ENCODE measurements at places on chromosomes 3 and 15.

DNA sequence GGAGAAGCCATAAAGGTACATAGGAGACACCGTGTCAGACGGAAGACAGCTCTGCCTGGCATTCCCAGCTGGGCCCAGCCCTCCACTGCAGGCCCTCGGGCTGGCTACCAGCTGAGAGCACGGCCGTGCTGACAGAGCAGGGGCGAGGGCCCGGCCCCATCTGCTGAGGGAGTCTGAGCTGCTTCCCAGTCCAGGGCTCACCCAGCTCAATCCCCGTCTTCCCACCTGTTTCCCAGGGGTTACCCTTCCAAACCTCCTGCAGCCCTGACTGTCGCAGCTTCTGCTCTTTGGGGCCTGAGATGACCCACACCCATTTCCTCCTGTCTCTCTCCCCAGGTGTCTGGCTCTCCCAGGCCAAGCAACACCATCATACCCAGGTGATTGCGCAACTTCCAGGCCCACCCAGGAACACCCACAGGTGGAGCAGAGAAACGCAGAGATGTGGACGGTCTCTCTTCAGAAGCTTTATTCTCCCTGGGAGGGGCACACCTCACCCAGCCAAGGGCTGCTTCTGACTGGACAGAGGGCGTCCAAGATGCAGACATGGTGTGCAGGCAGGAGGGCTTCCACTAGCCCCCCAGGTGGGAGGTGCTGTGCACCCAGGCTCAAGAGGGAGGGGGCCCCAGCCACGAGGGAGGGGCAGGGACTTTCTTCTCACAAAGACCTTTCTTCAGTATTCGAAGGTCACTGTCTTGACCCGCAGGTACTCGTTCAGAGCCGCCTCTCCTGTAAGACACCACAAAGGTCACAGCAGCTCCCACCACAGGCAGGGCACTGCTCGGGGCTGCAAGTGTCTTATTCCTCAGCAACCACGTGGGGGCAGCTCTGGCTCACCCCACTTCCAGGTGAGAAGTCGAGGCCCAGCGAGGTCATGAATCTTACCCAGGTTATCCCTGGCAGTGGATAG, 19.4 kb upstream of the SLC41A3 start:
- peak; percentile 28 for DNase-seq

DNA sequence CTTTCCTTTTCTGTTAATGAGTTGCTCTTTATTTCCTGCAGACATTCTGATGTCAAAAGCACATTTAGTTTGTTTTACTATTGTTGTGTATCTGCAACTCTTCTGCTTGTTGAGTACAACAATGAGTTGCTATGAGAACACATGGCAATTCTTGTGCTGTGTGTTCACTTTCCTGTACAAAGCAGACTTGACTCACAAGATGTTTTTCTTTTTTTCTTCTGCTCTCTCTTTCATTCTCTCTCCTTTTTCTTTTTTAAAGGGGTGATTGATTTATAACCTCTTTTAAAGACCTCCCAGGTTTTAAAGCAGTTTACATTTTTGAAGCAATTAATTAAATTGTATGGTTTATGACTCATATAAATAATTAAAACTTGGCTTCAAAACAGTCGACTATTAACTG, 31.6 kb upstream of the ABHD10 start:
- DNase-seq = no peak

GRCh38 chr3:141844108-141844507, 32.3 kb upstream of the ATP1B3 start:
- DNase-seq = no peak

DNA sequence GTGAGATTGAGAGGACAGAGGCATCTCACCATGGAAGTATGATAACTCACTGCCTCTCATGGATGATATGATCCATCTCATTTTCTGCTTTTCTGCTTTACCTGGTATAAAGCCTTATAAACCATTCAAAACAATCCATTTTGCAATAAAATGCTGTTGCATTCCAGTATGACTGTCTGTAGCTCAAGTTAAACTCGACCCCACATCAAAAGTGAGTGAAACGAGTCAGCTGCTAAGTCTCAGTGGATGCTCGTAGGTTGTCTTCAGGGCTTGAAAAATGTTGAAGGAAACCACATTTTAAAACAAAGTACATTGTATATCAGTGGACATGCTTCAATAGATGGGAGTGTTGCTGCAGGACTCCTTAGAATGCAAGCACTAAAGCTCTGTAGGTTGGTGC, 839.0 kb downstream of the TUSC7 start:
- no peak for DNase-seq

DNA sequence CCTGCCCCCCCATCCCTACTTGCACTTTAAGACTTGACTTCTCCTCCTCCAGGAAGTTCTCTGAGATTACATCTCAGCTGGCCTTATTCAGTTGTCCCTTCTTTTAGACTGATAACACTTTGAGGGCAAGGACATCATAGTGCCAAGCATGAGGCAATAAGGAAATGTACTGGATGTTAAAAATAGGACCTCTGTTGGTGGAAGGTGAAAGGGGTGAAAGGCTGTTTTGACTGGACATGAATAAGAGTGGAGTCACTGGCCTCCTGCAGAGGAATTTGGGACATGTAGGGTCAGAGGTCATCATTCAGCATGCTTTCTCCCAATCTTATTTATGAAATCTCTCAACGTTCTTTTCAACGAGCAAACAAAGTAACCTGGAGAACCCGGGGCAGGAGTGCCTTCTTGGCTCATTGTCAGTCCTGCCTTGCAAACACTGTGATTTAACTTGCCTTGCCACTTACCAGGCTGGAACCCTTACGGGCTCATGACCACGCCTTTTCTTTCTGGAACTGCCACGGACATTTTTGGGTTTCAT, 38.6 kb downstream of the TRIM71 start:
- no peak for DNase-seq

- DNase-seq = no peak
These were observed 146.1 kb downstream of the SUCNR1 start for GRCh38 chr3:152019508-152019907.

- DNase-seq = no peak
These were observed 80.3 kb downstream of the SMARCC1 start for GRCh38 chr3:47701388-47701787.

GRCh38 chr15:82571722-82572222, 31.5 kb upstream of the RPS17 start:
- peak; percentile 68 for DNase-seq

GRCh38 chr15:48149858-48150257, 28.2 kb downstream of the MYEF2 start:
- no peak for DNase-seq

DNA sequence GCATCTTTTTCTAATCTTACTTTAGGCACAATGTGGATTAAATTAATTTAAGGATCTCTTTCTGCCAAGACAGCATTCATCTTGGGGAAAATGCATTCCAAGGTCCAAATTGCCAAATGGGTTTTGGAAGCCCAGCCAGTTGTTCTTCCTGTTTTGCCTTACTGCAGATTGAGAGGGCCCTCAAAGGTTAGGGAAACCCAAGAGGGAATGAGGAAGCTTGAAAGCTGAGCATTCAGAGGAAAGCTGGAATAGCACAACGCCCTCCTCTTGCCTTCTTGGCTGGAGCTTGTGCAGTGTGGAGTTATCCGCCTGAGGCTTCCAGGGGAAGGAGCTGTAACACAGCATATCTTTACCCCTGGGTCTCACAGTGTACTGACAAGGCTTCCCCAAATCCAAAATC, 18.2 kb upstream of the SACM1L start:
- no peak for DNase-seq

DNA sequence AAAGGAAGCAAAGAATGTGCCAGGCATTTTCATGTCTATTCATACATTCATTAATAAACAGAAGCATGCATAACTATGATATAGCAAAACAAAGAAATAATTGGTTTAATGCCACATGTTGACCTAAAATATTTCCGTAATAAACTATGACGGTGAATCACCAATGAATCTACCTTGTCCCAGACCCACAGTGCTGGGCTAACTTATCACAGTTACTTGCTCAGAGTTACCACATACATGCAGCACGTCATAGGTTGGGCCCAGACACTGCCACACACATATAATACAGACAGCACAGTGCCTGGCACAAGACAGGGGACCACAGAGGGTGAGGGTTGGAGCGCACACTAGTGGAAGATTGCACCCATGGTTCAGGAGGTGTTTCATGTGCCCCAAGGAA, 86.9 kb downstream of the ATP1B3 start:
- no peak for DNase-seq

GRCh38 chr3:68271145-68271544, 616.7 kb upstream of the SUCLG2 start:
- no peak for DNase-seq

DNA sequence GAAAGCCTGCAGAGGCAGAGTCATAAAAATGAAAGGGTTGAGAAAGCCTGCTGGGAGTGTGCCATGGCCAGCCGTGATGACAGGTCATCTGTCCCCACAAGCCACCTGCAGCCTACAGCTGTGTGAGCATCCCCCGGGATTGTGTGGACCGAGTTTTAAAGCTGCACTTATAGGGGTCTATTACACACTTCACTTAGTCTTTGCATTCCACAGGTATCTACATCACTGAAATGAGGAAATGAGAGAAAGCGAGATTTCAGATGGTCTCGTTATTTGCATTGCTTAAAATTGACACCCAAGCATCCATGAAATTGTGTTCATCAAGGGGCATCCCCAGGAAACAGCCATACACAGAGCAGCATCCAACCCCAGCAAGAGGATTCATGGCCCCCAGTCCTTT, 137.6 kb upstream of the TRIM42 start:
- DNase-seq = no peak

GRCh38 chr3:121803771-121804320, 31.0 kb downstream of the IQCB1 start:
- DNase-seq = no peak

GRCh38 chr3:114760679-114761078, 386.4 kb downstream of the ZBTB20 start:
- no peak for DNase-seq

GRCh38 chr3:174233511-174233910, 625.6 kb upstream of the NAALADL2 start:
- DNase-seq = no peak

DNA sequence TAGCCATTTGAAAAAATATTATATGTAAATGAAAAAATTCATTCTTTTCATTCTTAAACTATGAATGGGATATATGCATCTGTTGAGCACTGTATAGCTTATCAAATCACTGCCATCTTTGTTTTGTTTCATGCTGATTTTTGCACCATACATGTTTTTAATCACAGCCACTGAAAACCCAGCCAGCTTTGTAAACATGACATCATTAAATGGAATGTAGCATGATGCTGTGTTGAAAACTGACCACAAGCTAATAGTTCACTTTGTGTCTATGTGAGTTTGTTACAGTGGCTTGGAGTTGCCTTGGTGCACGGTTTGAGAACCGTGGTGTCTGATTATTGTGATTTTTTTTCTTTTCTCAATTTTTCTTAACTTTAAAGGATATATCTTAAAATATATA, 75.7 kb downstream of the GMPS start:
- DNase-seq = no peak
